Activated naive CD8-positive, alpha-beta T cell treated with anti-CD3 and anti-CD28 coated beads, Interleukin-2, amount 10 ng/mL, durations not matched to agents 7 days and 5 days (primary cell): ENCODE measurements at places on chromosomes 7 and 10. TPM values are rescaled to one million over a fixed set of nuclear protein-coding genes. Genes with fewer than 3 reads are reported as not detected.

DNA sequence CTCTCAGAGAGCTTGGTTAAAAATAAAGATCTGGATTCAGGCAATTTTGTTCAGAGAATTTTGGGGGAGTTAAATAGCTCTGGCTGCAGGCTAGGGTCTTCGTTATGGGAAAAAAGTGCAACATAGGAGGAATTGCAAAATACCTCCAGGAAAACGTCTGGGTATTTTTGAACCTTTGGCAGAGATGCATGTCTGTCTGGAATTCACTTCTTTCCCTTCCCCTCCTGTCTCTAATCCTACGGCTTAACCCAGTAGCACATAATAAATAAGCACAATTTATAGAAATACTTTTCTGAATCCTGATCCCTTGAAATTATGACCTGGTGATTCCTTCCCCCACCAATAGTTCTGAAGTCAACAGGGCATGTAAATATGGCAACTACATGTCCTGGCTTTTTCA lies 19.3 kb upstream of the NUP205 start:
- peaks cover 17% of the 10 kb centered on the region for H3K27me3 ChIP-seq
- DNase-seq: no peak

The LIPK gene
- total RNA-seq: not detected

DNA sequence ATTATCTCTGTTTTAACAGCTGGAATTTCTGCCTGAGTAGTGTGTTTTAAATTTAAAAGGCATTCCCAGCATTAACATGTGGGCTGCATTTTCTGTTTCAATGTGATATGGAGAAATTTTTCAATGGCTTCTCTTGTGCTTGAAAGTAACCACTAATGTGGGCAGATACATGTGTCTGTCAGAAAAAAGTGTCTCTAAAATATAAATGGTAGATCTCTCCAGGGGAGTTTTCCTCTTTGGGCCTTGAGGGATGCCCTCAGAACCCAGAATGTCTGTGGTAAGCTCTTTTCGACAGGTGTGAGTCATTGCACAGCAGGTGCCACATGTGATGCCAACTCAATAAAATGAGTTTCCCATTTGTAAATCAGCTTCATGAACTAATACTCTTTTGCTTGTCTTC lies 221.1 kb downstream of the SEMA3E start:
- no peak for DNase-seq
- H3K36me3 ChIP-seq: no peaks in the 10 kb centered on the region
- no peak overlapping the region for H3K27ac ChIP-seq
- no peaks in the 10 kb centered on the region for H3K27me3 ChIP-seq
- H3K4me1 ChIP-seq: no peaks in the 10 kb centered on the region
- no peak overlapping the region for H3K4me3 ChIP-seq

DNA sequence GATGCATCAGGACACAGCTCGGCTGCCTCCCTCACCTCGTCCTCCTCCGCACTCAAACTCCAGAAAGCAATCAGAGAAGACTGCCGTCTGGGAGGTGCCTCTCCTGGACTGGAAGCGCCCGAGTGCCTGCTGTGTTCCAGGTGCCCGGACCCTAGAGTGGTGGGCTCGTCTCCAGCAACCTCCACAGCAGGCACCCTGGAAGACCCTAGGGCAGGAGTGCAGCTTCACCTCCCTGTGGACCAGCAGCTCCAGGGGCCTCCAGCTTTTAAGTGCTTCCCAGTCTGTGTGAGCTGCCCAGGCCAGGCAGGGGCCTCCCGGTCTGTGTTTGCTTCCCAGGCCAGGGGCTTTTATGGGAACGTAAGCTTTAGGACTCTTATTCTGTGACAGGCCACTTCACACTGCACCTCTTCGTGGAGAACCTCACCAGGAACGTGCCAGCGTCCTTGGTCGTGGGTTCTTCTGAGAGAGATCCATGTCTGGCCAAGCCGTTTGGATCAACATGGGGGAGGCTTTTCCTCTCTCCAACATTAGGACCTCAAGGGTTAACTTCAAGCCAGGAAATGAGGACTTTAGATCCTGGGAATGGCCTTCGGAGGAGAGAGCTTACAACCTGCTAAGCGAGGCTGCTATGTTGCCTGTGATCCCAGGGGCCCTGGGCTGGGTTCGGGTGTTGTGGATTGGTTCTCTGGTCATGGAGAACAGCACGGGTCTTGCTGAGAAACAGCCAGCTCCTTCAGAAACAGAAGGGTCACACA lies 5.9 kb upstream of the PWWP2B start:
- no peak overlapping the region for H3K4me3 ChIP-seq
- peaks cover 5% of the 10 kb centered on the region for H3K4me1 ChIP-seq
- peak; percentile 30 for DNase-seq
- H3K27ac ChIP-seq: no peak overlapping the region
- H3K27me3 ChIP-seq: peaks cover 2% of the 10 kb centered on the region
- peaks cover 7% of the 10 kb centered on the region for H3K36me3 ChIP-seq

- H3K27ac ChIP-seq: no peak overlapping the region
- no peak overlapping the region for H3K4me3 ChIP-seq
- H3K4me1 ChIP-seq: no peaks in the 10 kb centered on the region
- peaks cover 4% of the 10 kb centered on the region for H3K27me3 ChIP-seq
- DNase-seq: no peak
Measured at GRCh38 chr10:125514206-125515162, 168.5 kb downstream of the TEX36 start.

DNA sequence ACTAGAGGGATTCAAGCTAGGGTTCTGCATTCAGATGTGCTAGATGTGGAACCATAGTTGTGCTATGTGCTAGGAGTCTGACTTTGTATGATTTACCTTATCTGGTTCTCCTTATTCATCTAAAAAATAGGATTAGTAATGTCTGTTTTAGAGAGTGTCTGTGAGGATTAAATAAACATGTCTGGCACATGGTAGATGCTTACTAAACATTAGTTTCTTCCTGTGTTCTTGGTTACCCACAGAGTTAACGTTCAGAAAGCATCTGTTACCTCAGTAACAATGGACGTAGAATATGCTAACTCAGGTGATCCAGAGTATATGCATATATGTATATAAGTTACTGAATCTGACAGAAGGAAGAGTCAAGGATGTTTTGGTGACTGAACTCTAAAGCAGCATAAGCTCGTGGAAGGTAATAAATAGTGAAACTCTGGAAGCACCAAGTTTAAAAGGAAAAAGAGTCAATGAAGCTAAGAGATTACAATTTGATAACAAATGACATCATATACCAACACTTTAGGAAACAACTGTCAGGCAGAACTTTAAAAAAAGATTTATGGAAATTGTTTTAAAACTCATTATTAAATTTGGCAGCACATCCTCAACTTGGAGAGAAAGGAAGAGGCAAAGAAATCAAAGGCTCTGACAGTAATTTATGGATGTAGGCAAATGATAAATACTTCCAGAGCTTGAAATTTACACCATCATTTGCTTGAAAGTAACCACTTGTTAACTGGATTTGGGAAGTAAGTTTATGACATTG lies 127.0 kb downstream of the CCNY start:
- no peaks in the 10 kb centered on the region for H3K27me3 ChIP-seq
- no peak for DNase-seq
- H3K4me3 ChIP-seq: peak overlapping the region; percentile 45
- H3K4me1 ChIP-seq: peaks cover 47% of the 10 kb centered on the region

- no peak overlapping the region for H3K27ac ChIP-seq
- H3K36me3 ChIP-seq: no peaks in the 10 kb centered on the region
- H3K4me1 ChIP-seq: no peaks in the 10 kb centered on the region
- H3K27me3 ChIP-seq: no peaks in the 10 kb centered on the region
- H3K4me3 ChIP-seq: no peak overlapping the region
Measured at GRCh38 chr7:137577184-137577583, 233.7 kb upstream of the PTN start.
